ENCODE measurements at places on chromosomes 5 and 9.

GRCh38 chr9:126664900-126665643 lies 51.3 kb downstream of the LMX1B start:
- DNase-seq: no peak

DNA sequence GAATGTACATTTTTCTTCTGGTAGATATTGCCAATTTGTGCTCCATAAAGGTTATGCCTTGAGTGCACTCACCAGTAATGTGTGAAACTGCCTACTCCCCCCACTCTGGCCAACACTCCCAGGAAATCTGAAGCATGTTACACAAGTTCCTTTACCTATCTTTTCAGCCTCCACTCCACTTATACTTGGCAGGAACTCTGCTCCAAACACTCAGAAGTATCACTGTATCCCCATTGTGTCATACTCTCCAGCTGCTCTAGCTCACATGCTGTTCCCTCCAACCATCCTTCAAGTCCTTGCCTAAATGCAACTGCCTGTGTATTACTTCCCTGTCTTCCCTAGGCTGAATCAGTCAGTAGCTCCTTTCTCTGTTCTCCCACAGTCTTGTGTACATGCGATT lies 28.3 kb downstream of the POU4F3 start:
- DNase-seq: no peak

- no peak for DNase-seq
Measured at GRCh38 chr5:148014276-148014675, 49.5 kb upstream of the SPINK5 start.

GRCh38 chr9:126682113-126682810 lies 68.5 kb downstream of the LMX1B start:
- no peak for DNase-seq

DNA sequence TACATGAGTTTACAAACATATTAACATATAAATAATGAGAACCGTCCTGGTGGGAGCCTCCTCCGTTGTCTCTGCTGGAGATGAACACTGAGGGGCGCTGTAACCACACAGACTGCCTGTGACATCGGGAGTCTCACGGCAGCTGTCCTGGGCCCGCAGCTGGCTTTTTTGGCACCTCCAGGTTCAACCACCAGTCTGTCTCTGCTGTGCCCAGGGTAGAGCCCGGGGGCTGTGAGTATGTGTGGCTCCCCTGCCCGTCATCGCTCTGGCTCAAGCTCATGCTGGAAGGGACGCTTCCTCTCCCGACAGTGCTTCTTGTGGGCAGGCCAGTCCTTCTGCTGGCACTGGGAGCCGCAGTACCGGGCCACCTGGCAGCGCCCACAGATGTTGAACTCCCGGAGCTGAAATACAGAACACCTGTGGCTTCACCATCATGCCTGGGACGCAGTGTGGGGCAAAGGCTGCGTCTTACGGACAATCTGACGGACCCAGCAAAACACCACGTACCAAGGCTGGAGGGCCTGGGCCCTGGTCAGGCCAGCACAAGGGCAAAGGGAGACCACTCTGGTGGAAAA lies 3.6 kb upstream of the DPH7 start:
- no peak for DNase-seq

Data from stimulated activated CD8-positive, alpha-beta memory T cell treated with anti-CD3 and anti-CD28 coated beads, Interleukin-7, amount 100 ng/mL, for 48 hours (primary cell).